ENCODE measurements at places on chromosomes 5 and 9.

DNA sequence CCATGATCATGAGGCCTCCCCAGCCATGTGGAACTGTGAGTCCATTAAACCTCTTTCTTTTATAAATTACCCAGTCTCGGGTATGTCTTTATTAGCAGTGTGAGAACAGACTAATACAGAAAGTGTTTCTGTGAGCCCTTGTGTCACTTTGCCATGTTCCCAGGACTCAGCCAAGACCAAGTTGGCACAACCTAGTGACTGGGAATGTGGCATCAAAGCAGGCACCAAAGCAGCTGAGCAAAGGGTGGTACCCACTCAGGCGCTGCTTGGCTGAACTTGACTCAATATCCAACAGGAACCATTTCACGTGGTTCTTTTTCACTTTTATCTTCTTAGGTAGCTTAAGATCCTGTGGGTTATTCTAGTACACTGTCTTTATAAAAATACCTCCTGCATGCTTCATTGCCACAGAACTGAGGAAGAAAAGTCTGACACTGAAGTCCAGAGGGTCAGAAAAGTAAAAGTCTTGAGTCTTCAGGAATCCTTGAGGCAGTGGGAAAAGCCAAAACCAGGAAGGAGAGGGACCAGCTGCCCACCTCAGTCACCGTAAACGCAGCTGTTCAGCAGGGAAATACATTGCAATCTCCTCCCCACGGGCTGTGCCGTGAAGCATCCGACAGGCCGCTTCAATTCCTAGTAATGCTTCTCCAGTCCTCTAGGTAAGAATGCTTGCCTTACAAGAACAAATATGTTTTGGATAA is 90.5 kb upstream of the RETREG1 start:
- no peak for DNase-seq

DNA sequence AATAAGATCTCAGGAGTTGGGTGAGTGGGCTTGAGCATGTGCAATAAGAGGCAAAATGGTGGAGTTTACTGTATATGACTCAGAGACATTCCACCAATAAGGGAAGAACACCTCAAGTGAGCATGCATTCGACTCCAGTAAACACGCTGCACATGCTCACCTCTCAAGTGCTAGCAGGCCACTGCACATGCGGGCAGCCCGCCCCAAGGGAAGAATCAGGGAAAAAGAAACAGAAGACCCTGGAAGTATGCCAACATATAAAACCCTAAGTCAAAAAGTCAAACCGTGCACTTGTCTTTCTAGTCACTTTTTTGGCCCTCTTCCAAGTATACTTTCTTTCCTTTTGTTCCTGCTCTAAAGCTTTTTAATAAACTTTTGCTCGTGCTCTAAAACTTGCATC is 245.3 kb upstream of the RASA1 start:
- no peak for DNase-seq

DNA sequence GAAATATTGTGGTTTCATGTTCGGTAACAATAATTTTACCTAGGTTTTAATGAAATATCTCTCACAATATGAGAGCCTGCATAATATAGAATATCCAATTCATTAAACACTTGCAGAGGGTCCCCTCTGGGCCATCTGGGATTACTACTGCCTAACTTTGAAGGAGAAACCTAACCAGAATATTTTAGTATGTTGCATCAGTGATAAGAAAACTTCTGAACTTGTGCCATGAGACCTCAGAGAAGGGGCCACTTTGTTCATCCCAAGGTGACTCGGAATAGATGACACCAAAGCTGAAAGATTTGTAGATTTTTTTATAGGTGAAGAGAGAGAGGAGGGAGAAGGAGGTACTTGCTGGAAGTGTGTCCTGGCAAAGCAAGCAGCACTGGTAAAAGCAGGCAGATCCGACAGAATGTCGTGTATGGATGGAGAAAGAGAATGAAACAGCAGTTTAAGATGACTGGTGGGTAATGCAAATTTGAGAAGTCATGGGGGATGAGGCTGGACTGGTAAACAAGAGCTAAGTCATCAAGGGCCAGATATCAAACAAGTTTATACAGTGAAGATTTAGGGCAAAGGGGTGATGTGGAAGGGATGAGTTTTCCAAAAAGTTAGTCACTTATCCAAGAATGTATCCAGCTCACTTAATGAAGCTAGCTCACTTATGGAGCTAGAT is 372.3 kb downstream of the ADGRV1 start:
- no peak for DNase-seq

DNA sequence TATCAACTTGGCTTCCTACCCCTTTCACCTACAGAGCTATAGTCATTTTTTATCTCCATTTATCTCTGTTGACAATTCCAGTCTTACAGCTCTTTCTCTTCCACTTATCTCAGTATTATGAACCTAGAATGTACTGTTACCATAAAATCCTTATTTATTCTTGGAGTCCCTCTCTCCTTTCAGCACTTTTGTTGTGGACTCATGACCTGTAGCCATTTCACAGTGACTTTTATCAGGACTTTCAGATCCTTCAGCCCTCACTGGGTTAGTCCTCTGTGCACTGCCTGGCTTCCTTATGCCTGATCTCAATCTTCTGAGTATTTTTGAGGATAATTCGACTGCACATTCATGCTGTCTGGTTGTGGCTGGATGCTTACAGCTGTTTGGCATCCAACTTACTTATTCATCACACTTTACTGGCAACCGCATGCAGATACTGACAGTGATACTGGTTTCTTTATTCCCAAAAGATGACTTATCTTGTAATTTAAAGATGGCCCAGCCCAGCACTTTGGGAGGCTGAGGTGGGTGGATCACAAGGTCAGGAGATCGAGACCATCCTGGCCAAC is 293.3 kb downstream of the MAN2A1 start:
- no peak for DNase-seq

DNA sequence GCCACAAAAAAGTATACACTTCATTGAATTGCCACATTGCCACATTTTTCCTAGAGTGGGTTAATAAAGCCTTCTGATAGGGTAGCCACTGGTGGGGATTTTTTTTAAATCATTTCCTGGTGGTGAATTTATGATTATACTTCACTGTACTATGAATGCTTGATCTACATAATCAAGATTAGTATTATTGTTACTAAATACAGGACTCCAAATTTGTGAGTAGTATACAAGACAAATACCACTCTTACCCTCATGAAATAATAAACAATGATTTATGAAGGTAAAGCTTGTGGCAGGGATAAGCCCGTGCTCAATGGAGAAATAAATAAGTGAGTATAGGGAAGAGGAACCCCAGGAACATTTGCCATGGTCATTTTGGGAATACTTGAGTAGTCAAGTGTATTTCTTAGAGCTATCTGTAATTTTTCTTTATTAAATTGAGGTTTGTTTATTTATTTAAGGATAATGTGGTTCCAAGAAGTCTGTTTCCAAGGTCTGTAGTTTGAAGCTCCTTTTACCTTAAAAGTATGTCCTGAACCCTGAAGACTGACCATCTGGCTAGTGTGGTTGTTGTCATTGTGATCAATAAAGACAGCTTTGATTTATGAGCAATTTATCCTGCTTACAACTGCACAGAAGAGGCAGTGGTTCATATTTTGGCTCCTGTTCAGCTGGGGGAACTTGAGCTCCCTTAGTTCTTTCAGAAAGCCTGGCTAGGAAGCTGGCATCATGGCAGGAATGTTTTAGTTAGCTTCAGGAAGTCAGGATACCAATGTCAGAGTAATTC is 118.6 kb downstream of the ZSWIM6 start:
- no peak for DNase-seq

- no peak for DNase-seq
Observed at GRCh38 chr9:93286252-93287188, 102.6 kb downstream of the WNK2 start.

DNA sequence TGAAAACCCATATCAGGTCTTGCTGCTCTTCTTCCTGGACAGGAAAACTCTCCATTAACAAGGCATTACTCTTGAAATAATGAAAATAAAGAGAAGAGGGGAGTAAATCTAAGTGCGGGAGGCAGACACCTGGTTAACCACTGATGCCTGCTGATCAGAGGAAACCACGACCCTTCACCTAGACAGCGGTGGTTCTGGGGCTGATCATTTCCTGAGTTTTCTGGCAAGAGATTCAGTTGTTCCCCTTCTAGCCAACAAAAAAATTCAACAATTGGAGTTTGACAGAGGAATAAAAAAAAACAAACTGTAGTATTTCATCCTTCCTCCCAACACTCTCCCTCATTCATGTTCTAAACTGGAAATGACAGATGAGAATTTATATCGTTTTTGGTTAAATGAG is 3.0 kb downstream of the RLN2 start:
- DNase-seq, result no peak

GRCh38 chr5:96716007-96716406 is 53.8 kb downstream of the CAST start:
- no peak for DNase-seq

- DNase-seq, result no peak
Observed at GRCh38 chr5:133704411-133704810, 92.1 kb upstream of the FSTL4 start.

DNA sequence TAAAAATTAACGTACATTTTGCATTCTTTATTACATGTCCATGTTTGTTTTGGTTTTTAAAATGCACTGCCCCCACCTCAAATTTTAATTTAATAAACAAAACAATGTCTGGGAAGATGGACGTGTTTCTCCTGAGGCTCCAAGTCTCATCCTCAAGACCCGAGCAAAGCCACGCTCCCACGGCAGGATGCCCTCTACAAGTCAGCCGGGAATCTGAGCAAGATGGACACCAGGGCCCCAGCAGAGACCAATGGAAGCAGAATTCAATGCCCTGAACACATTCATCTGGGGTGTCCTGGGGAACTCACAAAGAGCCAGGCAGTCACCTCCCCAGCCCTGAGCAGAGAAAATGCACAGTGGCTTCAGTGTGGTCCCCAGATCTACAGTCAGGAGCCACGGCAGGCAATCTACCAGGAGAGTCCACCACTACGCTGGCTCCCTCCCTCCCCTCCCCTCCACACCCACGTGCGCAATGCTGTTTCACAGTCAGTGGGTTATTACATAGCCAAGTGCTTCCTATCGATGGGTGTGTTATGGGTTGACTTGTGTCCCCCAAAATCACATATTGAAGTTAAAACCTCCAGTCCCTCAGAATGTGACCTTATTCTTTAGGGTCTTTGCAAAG is 129.8 kb downstream of the ROR2 start:
- no peak for DNase-seq

DNA sequence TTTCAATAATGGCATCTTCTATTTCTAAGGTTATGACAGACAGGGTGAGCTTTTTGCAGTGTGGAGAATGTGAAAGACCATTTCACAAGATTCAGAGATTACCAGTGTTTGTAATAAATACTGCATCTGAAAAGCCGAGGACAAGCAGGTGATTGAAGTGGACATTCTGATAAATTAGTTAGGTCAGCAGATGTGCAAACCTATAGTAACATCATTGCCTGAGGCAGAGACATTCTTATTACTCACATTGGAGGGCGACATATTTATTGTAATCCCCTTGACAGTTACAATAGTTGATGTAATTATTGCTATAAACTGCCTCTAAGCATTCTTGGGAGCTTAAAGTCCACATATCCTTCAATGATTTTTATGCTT is 3.3 kb downstream of the RASGRF2 start:
- DNase-seq, result no peak

DNA sequence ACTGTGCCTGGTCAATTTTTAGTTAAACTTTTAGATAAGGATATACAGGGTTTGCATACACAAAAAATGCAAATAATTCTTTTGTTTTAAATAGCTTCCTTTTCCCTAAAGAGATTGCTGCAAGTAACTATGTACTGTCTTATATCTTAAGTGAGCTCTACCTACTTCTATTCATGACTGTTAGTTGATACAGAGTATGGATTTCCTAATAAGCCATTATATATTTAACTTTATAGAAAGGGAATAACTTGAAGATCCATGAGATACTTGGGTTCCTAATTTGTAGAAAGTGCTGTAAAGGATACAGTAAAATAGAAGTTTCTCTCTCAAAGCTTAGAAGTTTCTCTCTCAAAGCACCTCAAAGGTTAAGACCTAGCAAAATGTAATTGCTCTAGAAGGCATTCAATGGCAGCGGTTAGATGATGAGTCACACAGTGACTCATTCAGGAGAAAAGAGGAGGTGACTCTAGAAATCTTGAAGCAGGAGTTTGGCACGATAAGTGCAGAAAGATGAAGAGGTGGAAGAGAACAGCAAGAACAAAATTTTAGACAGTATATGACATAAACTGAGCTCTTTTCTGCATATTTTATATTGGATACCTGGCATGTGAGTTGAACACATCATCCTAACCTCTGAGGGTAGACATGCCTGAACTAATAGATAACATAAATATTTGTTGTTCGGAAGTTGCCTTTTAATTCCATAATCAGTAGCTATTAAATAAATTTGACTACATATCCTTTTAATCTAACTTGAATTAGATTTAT is 5.5 kb upstream of the DNAJC21 start:
- DNase-seq, result no peak

DNA sequence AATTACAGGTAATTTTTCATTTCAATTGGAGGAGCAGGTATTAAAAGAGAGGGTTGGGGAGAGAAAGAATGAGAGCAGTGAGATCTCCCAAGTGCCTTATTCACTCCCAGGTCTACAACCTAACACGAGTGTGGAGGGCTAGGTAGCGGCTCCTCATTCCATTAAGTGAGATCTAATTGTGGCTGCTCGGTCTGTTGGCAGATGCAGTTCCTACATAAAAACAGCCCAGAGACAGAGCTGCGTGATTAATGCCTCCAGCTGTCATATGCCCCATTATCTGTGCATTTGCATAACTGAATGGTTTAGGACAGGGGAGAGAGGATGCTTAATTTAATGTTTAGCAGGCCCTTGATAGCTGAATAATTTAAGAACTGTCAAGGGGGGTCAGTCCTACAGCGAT is 100.5 kb downstream of the PSAT1 start:
- DNase-seq, result no peak

DNA sequence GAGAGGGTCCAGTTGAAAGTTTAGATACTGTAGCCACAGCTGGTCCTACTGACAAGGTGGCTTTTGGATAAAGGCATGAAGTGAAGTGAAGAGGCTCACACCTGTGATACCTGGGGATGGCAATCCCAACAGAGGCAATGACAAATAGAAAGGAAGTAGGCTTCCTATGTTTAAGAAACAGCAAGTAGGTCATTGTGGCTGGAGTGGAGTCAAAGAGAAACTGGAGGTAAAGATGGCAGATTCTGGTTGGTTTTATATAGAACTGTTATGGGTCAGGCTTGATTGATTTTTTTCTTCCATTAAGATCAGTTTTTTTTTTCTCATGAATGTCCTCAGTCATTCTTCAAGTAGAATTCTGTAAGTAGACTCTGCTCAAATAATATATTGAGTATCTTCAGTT is 79.5 kb downstream of the ANXA1 start:
- no peak for DNase-seq

GRCh38 chr5:103569313-103570060 is 6.9 kb upstream of the NUDT12 start:
- DNase-seq, result no peak

GRCh38 chr9:85404911-85405565 is 336.7 kb downstream of the AGTPBP1 start:
- DNase-seq, result no peak

DNA sequence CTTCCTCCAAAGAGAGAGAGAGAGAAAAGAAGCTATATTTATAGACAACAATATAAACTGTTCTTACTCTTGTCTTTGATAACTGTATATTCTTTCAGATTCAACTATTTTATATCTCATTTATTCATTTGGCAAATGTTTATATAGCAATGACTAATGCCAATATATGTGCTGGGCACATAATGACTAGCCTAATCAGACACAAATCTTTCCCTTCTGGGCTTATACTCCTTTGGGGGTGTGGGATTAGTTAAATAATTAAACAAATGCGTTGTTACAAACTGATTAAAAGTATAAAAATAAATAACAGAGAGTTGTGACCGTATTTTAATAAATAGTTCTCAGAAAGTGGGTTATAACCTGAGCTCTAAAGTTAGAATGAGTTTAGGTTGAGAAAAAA is 4.0 kb downstream of the SPINK14 start:
- no peak for DNase-seq

- DNase-seq, result no peak
Observed at GRCh38 chr5:65121880-65122436, 353.2 kb downstream of the CWC27 start.
